ENCODE measurements at places on chromosomes 4 and X.

GRCh38 chr4:165457793-165458192 lies 79.0 kb downstream of the CPE start:
- DNase-seq = no peak

DNA sequence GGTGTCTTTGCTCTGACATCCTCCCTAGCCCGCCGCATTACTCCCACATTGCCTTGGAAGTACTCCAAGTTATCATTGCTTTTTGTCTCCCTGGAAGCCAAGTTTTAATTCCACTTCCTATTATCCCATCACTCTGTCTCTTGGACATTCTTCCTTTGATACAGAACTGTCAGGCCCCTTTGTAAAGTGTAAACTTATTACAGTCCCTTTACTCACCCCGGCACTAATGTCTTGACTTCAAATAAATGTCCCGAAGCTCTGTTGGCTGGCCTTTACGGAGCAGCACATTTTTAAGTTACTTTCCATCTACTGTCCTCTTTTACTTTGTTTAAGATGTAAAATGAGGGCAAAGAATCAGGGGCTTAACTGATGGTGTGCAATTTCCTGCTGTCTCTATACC lies 223.5 kb upstream of the IGFBP7 start:
- DNase-seq = no peak

- DNase-seq = no peak
Measured at GRCh38 chr4:109655396-109655795, 47.8 kb downstream of the CASP6 start.

- DNase-seq = no peak
Measured at GRCh38 chrX:136028383-136028984, 43.2 kb downstream of the SLC9A6 start.

- DNase-seq = no peak
Measured at GRCh38 chr4:41611881-41612871, 74.2 kb downstream of the LIMCH1 start.

Measured in activated T-cell treated with anti-CD3 and anti-CD28 coated beads for 24 hours (primary cell).